DND-41 (cell line): ENCODE measurements at places on chromosomes 6 and 20.

- no peak for DNase-seq
- no peaks in the 10 kb centered on the region for H3K27me3 ChIP-seq
These were observed 10.0 kb upstream of the LATS1 start for GRCh38 chr6:149727793-149728498.

DNA sequence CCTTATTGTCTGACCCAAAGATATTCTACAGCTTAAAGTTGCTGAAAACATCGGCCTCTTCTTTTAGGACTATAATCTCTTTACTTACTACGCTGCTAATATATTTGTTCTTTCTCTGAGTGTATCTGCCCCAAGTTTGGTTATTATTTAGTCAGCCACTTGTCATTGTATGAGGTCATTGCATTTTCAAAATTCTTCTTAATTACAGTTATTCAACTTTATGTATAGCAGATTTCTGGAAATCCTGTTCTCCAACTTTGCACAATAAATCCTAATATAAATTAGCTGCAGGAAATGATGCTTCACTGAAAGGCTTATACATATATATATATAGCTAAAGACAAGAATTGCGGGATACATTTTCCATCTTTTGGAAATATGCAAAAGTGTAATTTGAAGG, 88.5 kb upstream of the HIVEP1 start:
- H3K27ac ChIP-seq = no peak overlapping the region
- no peaks in the 10 kb centered on the region for H3K4me1 ChIP-seq
- no peak overlapping the region for H3K4me3 ChIP-seq
- no peak for DNase-seq
- no peaks in the 10 kb centered on the region for H3K27me3 ChIP-seq

GRCh38 chr6:167644412-167645132, 182.1 kb upstream of the AFDN start:
- H3K36me3 ChIP-seq = no peaks in the 10 kb centered on the region
- no peaks in the 10 kb centered on the region for H3K4me1 ChIP-seq
- H3K4me3 ChIP-seq = no peak overlapping the region
- no peak for DNase-seq
- no peak overlapping the region for H3K27ac ChIP-seq
- H3K27me3 ChIP-seq = no peaks in the 10 kb centered on the region

DNA sequence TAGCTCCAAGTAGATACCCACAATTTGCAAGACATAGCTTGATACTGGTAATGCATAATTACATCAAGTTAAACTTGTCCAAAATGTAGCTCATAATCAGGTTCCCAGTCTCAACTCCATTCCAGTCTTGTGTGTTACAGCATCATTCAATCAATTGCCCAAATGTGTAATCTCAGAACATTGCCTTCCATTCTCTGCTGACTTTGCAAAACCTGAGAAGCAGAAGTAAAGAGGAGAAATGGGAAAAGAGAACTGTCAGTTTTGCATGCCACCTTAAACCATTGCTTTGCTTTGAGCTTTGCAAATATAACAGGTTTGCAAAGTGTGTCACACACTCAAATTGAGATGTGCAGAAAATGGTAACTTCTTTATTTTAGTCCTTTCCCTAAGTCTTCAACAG, 40.3 kb upstream of the CNKSR3 start:
- H3K36me3 ChIP-seq = no peaks in the 10 kb centered on the region
- no peak for DNase-seq
- H3K27ac ChIP-seq = no peak overlapping the region
- H3K4me1 ChIP-seq = no peaks in the 10 kb centered on the region
- H3K27me3 ChIP-seq = no peaks in the 10 kb centered on the region
- no peak overlapping the region for H3K4me3 ChIP-seq

GRCh38 chr6:40965046-40965445, 74.0 kb downstream of the UNC5CL start:
- no peak overlapping the region for H3K4me3 ChIP-seq
- H3K27ac ChIP-seq = no peak overlapping the region
- DNase-seq = no peak
- H3K27me3 ChIP-seq = no peaks in the 10 kb centered on the region
